Glutamatergic neuron (in vitro differentiated cells): ENCODE measurements at places on chromosomes 16 and 17. TPM values are rescaled to one million over a fixed set of nuclear protein-coding genes. Genes with fewer than 3 reads are reported as not detected.

SCN4A gene
- 7.9 TPM for total RNA-seq

NXPH3 gene
- 2.0 TPM for total RNA-seq

KRTAP2-2 gene
- total RNA-seq, result not detected

NEUROD2 gene
- total RNA-seq, result 6.3 TPM

GRCh38 chr17:17140590-17140980 lies 65.5 kb downstream of the PLD6 start:
- DNase-seq, result no peak
- H3K4me1 ChIP-seq, result peaks cover 14% of the 10 kb centered on the region
- H3K36me3 ChIP-seq, result peaks cover 7% of the 10 kb centered on the region
- peaks cover 23% of the 10 kb centered on the region for H3K27me3 ChIP-seq
- H3K27ac ChIP-seq, result no peak overlapping the region
- H3K4me3 ChIP-seq, result no peak overlapping the region

DNA sequence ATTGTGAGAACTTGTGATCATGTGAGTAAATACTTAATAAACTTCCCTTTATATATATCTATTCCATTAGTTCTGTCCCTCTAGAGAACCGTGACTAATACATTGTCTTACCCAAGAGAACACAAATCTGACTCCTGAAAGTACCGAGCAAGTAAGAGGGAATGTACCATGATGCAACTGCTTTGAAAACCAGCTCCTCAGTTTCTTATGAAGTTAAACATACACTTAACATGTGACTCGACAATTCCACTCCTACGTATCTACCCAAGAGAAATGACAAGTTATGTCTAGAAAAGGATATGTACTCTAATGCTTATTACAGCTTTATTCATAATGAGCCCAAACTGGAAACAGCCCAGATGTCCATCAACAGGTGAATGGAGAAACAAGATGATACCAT lies 8.8 kb upstream of the GJD3 start:
- H3K27me3 ChIP-seq, result peaks cover 2% of the 10 kb centered on the region
- H3K36me3 ChIP-seq, result peaks cover 9% of the 10 kb centered on the region
- H3K4me1 ChIP-seq, result no peaks in the 10 kb centered on the region
- no peak for DNase-seq

- H3K36me3 ChIP-seq, result peaks cover 14% of the 10 kb centered on the region
- H3K27me3 ChIP-seq, result no peaks in the 10 kb centered on the region
- no peak for DNase-seq
- no peak overlapping the region for H3K4me3 ChIP-seq
- H3K27ac ChIP-seq, result no peak overlapping the region
Observed at GRCh38 chr17:82875407-82875856, 35.6 kb upstream of the ZNF750 start.
